ENCODE measurements at places on chromosomes 16 and 17.

DNA sequence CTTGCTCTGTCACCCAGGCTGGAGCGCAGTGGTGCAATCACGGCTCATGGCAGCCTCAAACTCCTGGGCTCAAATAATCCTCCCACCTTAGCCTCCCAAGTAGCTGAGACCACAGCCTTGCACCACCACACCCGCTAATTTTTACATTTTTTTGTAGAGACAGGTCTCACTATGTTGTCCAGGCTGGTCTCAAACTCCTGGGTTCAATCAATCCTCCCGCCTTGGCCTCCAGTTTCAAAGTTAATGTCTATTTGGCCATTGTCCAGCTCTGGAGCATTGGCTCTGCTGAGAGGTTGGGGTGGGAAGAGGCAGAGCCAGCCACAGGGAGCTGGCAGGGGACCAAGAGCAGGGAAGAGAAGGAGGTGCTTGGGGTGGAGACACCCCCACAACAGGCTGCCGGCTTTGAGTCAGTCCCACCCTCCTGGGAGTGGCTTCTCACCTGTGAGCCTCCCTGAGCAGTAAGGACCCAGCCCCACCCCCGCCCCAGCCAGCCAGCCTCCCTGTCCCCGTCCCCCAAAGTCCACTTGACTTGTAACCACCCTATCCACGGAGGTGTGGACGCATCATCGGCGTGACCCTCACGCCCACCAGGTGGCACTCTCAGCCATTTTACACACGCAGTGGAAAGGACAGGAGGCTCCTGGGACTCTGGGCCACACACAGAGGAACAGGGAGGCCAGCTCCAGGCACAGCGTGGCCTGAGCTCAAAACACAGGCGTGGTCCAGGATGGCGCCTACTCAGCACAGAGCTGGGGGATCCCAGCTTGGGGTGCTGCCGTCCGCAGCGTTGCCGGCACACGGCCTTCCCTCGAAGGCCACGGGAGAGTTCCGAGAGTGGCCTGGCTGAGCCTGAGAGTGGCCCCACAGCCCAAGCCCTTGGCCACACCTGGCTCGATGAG is 22.8 kb upstream of the PVALEF start:
- DNase-seq: peak; percentile 20

DNA sequence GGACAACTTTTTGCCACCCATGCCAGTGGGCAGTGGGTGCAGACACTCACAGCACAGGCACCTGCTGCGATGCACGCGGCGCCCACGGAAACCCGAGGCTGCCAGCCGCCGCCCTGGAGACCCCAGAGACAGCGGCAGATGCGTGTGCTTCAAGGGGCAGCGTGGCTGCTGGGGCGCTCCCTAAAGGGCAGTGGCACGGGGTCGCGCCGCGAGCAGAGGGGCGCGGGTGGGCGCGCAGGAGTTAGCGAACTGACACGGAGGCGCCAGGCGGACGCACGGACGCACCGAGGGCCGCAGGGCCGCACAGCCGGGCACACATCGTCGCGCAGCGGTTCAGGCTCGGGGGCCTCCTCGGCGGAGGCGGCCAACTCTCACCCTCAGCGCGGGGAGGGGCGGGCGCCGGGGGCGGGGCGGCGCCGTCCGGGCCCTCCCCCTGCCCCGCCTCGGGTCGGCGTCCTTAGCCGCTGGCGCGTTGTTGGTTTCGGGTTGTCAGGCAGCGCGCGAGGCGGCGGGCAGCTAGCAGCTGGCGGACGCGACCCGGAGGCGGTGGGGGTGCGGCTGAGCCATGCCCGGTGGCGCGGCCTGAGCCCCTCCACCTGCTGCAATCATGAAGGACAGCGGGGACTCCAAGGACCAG is at the start of gene KIF19:
Gene KIF19 (plus strand): TSS at position 484 of the 637 bp plus-strand sequence. CDS start 124 bp downstream, at position 608.
- no peak for DNase-seq

- no peak for DNase-seq
Measured at GRCh38 chr17:71793518-71793917, 327.3 kb upstream of the SOX9 start.

- no peak for DNase-seq
Measured at GRCh38 chr17:82435103-82435502, 15.4 kb downstream of the CYBC1 start.

DNA sequence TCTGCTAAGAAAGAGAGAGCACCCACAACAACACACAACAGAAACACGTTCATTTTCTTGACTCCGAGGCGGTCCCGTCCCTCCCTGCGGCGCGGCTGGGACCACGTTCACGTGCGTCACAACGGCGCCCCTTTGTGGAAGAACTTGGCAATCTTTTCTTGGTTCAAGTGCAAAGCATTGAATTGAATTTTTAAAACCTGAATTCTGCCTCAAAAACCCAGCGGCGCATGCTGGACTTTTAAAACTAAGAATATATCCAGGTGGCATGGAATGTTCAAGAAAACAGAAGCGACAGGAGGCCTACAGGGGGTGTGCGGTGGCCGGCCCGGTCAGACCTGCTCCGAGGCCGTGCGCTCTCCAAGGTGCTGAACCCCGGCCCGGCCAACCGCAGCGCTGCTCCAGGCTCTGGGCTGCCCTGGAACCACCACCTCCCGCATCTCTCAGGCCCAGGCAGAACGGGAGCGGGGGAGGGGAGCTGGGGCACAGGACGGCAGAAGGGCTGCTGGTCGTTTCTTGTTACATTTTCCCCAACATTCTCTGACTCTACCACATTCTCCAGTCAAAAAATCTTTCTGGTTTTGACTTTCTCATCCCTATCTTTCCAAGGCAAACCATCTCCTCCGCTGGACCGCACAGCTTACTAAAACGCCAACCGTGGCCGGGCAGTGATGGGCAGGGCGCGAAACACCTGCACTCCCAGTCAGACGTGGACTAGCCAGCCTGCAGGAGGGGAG is 3.4 kb upstream of the HEXD start:
- no peak for DNase-seq

DNA sequence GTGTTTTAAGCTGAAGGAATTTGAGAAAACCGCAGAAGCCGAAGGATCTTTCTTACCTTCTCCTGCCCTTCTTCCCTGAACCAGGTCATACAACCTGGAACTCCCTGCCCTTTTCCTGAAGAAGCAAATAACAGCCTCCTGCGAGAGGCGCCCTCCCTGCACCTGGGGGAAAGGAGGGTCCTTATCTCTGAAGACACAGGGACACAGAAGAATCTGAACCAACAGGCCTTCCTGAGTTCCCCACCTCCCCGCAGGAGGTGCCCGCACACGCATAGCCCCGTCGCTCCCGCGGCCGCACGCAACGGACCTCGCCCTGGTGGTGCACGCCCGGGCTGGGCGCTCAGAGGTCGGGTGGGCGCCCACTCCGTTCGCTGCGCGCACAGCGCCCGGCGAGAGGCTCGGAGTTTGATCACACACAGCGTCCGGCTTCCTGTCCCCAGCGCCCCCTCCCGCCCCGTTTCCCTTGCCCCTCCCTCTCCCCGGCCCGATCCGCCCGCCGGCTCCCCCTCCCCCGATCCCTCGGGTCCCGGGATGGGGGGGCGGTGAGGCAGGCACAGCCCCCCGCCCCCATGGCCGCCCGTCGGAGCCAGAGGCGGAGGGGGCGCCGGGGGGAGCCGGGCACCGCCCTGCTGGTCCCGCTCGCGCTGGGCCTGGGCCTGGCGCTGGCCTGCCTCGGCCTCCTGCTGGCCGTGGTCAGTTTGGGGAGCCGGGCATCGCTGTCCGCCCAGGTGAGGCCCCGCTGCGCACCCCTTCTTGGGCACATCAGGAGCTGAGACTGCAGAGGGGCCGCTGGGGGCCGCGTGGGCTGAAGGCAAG is at the start of gene TNFSF12:
Gene TNFSF12 (plus strand): TSS at position 474 of the 816 bp plus-strand sequence. CDS start 96 bp downstream, at position 570.
- no peak for DNase-seq

DNA sequence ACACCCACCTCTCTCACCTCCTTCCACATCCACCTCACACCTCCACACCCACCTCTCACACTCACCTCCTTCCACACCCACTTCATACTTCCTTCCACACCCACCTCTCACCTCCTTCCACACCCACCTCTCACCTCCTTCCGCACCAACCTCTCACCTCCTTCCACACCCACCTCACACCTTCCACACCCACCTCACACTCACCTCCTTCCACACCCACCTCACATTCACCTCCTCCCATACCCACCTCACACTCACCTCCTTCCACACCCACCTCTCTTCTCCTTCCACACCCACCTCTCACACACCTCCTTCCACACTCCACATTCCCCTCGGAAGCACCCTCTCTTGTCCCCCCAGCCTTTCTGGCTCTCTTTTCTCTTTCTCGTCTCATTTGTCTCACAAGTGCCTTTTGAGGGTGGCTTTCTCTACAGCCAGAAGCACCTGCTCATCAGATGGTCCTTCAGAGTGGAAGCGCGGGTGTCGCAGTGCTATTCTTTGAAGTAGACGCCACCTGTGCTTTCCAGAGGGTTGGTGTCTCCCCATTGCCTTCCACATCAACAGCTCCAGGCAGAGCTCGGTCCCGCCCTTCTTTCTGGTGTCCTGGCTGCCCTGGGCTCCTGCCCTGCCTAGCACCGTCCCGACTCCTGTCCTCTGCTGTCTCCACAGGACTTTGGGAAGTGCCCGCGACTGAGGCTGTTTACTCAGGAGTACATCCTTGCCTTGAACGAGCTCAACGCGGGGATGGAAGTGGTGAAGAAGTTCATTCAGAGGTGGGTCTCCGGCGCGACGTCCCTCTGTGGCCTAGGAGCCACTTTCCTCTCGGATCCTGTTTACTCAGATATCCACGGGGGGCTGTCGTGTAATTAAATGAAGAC is 109.4 kb upstream of the PLCG2 start:
- DNase-seq: no peak

- no peak for DNase-seq
Measured at GRCh38 chr16:59356709-59357108, 622.6 kb upstream of the GOT2 start.

DNA sequence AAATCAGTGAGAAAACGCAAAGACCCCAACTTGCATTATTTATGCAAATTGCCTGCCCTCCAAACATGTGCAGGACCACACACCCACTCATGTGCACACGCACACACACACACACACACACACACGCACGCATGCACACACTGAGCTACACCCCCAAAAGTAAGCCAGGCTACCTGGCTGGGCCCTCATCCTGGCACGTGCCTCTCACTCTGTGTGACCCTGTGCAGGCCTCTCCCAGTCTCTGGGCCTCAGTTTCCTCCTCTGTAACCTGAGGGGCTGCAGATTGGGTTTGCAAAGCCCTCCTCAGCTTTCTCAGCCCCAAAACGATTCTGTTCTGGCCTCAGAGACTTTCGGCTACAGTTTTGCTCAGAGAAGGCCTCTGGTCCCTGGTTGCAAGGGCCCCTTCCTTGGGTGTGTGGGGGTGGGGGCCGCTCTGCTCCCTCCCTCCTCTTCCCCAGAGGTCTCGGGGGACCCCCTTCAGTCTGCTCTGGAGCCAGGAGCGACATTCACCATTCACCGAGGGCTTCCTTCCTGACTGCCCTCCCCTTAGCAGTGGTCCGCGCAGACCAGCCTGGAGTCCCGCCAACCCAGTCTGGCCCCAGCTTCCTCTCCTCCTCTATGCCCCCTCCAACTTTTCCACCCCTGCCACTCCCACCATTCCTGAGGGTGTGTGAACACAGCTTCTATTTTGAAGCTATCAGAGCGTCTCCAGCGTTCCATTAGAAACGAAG is 5.4 kb upstream of the PIK3R6 start:
- no peak for DNase-seq

- no peak for DNase-seq
Measured at GRCh38 chr17:57071991-57072944, 12.8 kb upstream of the AKAP1 start.

DNA sequence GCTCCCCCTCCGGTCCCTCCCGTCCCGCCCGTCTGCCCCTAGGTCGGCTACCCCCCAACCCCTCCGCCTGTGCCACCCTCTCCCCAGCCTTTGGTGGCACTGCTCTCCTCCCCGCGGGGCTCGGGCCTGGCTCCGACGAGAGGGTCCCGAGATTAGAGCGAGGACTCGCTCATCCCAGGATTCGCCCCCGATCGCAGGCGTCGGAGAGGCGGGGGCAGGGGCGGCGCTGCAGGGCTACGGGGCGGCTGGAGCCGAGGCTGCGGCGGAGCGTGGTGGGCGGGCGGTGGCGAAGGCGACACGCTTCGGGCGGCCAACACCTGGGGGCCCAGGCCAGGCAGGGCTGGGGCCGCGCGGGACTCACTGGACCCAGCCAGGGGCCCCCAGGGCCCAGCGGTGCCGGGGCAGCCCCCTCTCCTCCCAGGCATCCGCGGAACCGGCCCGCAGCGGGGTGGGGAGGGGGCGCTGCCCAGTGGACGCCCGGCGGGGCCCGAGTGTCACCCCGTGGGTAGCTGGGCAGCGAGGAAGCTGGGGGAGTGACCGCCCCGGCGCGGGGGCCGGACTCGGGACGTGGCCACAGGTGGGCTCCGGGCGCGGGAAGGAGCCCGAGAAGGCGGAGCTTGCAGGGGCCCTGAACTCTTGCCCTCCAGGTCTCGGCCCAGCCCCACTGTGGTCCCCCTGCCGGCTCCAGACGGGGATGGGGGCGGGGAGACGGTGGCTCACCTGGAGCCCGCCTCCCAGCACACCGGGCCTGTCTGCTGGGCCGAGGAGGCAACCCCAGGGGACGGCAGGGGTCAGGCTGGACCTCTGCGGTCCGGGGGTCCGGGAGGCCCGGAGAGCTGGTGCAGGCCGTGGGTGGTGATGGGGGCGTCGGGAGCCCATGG is 1.5 kb downstream of the MGAT5B start:
- DNase-seq: no peak

GRCh38 chr17:50689251-50689650 is 18.5 kb downstream of the ANKRD40 start:
- no peak for DNase-seq

DNA sequence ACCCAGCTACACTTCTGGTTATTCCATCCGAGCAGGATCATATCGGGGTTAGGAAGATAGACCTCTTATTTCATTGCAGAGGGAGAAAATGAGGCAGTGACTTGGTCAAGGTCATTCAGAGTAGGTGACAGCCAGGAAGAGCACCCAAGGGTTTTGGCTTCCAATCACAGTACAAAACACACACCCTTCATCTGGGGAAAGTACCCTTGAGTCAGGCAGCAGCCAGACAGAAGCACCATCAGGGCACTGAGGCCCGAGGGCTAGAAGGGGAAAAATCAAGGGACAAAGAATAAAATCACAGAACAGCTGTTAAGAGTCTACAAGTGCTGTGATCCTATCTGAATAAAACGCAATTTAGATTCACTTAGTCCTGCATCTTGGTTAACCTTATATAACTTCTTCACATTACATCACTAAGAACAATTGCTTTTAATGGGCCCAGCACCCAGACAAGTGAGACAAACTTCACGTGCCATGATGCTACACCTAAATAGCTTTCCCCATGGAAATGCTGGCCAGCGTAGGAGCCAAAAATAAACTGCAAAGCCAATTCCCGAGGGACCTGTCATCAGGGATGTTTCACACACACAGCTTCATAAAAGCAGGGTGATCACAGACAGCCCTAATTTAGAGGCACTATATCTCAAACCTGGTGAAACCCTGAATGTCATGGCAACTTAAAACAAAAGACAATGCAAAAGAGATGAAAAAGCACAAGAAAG is 4.9 kb downstream of the UBE2O start:
- no peak for DNase-seq

DNA sequence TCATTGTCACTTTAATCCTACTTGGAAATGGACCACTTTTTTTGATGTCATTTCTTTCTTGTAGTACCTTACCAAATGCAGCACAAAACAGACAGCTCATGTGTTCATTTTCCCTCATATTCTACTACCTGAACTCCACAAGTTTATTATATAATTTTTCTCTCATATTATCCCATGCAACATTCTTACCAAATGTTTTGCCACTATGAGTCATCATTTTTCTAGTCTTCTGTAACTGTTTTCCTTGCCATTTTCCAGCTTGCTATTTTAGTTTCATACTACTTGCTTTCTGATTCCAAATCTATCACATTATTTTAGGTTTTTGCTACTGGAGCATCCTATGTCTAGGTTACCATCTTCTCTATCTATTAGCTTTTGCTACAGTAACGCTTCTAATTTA is 332.7 kb downstream of the ZFHX3 start:
- no peak for DNase-seq
